NCI-H226 (cell line): ENCODE measurements at places on chromosomes 3 and 15.

DNA sequence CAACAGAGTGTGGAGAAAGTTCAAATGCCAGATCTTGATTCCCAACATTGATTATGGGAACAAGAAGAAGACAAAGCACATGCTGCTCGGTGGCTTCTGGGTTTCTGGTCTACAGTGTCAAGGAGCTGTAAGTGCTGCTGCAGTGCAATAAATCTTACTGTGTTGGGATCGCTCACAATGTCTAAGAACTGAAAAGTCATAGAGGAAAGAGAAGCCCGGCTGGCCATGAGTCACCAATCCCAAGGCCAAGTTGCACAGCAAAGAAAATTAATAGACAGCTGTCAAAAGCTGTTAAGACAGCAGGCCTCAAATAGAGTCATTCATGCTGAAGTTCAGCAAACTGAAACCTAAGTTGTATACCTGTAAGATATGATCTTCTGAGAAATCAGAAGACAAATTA lies 33.2 kb upstream of the SPPL2A start:
- DNase-seq: no peak

DNA sequence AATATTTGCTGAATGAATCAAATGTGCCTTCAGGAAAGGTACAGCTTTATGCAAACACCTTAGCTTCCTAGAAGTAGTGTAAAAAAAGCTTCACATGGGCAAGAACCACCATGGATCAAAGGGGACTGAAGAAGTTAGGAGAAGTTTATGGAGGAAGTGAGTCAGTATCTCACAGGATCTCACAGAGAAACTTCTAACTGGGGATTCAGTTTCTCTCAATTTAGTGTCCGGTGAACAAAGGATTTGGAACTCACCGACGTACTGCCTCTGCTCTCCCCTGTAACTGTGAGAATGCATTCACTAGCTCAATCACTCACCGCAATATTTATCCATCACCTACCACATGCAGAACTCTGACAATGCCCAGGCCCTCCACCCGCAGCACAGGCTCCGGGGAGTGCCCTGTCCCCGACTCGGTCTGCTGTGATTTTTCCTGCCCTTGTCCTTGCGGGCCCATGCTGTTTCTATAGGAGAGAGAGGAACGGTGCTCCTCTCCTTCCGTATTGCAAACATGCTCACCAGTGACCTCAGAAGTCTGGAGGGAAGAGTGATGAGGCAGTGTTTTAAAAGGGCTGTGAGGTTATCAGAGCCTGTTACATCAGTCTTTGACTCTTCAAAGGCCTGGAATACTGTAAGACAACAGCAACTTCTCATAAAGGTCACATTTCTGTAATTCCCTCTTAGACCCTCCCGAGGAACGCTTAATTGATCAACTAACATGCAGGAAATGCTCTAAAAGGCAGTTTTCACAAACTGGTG lies 222.5 kb upstream of the ICE2 start:
- DNase-seq: no peak

DNA sequence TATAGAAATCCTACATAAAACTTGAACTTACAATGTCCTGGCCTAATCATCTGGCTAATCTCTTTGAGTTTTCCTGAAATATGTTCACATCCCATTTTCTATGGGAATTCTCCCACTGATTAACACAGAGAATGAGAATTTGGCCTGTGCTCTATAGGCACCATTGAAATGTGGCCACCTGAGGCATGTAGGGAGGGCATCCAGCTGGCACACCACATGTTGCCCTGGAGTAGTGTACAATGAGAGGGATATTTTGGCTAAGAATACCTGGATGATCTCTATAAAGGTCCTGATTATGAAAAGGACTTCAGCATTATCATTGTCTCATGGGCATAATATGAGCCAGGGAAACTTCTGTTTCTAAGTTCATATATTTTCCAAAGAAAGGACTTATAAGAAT lies 324.0 kb downstream of the ZBTB20 start:
- no peak for DNase-seq

- peak; percentile 79 for DNase-seq
Measured at GRCh38 chr15:90869601-90870353, 1.4 kb downstream of the FURIN start.

- DNase-seq: no peak
Measured at GRCh38 chr3:9324944-9325343, 37.9 kb upstream of the THUMPD3 start.

DNA sequence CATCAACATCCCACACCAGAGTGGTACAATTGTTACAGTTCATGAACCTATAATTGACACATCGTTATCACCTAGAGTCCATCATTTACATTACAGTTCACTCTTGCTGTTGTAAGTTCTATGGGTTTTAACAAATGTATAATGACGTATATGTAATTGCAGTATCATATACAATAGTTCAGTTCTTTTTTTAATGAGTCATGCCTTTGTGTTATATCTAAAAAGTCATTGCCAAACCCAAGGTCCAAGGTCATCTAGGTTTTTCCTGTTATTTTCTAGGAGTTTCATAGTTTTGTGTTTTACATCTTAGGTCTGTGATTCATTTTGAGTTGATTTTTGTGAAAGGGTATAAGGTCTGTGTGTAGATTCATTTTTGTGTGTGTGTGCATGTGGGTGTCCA lies 160.9 kb upstream of the GALNT15 start:
- no peak for DNase-seq

GRCh38 chr15:70583006-70583405 lies 180.4 kb downstream of the UACA start:
- no peak for DNase-seq

GRCh38 chr3:51702156-51702555 lies 4.7 kb upstream of the GRM2 start:
- no peak for DNase-seq

DNA sequence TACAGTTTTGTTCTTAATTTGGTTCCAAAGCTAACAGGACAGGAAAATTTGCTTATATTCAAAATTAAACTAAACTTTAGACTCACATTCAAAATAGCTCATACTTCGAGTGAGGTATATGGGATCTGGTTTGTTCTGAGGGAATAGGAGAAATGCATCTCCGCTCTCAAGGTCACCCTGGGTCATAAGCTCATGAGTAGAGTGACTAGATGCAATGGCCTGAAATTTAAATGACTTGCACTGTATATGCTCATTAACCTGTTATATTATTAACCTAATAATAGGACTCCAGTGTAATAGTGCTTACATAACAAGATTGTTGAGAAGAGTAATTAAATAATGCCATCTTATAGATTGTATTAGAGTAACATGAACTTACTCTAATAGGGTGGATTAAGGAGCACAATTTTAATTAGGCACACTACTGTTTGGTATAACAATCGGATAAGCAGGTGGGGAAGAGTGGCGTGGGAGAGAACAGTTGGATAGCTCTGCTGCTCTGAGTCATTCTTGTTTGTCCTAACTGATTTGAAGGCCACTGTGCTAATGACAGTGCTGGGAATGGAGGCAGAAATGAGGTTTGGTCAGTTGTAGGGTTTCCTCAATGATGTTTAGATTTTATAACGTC lies 5.2 kb downstream of the NKTR start:
- no peak for DNase-seq

- no peak for DNase-seq
Measured at GRCh38 chr3:23389089-23389488, 186.0 kb downstream of the UBE2E2 start.

DNA sequence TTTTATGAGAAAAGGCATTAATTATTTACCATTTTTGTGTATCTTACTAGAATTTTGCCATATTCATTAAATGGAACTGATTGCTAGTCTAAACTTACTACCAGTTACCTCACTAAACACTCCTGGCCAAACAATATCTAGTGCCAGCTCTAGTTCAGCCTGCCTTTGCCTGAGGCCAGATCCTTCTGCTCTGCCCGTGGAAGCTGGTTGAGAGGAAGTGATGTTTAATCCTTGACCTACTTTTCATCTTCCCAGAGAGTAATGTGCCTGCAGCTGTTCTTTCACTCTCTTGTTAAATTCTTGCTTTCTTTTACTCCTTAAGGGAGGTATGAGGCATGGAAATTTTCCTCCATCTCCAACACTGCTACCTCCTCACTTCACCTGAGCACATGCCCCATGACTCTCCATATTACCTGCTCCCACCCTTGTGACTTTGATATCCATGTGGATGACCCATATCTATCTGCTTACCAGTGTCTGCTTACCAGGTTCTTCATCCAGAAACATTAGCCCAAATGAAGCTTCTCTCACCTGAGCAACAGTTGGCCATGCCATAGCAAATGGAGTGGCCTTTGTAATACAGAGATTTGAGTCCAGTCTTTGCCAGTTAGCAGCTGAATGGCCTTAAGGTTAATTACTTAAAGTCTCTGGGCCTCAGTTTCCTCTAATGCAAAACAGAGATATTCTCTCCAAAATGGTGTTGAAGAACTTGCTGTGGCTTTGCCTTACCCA lies 53.4 kb downstream of the UBE2E1 start:
- DNase-seq: peak; percentile 79

- no peak for DNase-seq
Measured at GRCh38 chr15:85582131-85583079, 202.0 kb downstream of the AKAP13 start.

GRCh38 chr15:67918205-67918861 lies 78.5 kb upstream of the RNU6-1 start:
- DNase-seq: no peak

GRCh38 chr15:61051569-61052031 lies 177.5 kb downstream of the RORA start:
- DNase-seq: peak; percentile 21
